ENCODE measurements at places on chromosomes 2 and 18.

DNA sequence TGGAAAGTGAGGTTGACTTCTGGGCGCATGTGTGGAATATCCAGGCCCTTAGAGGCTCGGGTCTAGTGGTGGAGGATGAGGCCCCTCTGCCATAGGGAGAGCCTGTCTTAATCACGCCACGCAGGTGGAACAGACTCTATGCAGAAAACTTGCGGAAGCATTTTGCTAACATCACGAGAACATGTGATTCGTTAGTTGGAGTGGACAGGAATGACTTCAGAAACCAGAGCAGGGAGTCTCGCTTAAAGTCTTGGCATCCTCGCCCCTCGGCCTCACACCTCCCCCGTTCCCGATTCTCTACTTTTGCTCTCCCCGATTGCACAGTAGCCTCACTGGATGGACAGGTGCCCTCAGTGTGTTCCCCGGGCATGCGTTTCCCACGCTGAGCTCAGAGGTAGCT lies 333.4 kb downstream of the GBX2 start:
- DNase-seq: no peak

GRCh38 chr2:137539336-137539735 lies 424.9 kb upstream of the HNMT start:
- no peak for DNase-seq

GRCh38 chr2:73089270-73090030 lies 17.9 kb upstream of the SFXN5 start:
- no peak for DNase-seq

DNA sequence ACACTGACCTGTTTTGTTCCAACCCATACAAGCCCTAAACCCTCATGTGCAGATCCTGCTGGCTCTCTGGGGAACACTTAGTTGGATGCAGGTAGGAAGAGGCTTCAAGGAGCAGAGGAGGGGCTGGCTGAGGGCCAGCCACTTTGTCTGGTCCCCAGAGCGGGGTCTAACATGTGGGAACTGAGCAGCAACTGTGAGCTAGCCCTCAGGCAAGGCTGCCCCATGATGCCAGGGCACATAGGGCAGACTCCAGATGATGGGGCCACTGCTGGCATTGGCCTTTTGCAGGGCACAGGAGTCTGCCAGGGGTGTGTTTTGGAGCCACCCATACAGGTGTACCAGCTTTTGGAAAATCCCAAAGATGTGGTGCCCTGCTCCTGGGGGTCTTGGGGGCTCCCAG lies 67.7 kb downstream of the HPCAL1 start:
- no peak for DNase-seq

DNA sequence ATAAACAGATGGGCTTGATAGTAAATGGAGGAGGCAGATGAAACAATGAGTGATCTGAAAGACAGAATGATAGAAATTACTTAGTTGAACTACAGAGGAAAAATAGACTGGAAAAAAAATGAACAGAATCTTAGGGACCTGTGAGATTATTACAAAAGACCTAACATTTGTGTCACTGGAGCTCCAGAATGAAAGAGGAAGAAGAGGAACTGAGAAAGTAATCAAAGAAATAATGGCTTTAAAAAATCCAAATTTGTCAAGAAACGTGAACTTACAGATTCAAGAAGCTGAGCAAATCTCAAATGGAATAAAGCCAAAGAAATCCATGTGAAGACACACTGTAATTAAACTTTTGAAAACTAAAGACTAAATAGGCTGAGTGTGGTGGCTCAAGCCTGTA lies 28.3 kb downstream of the EVA1A start:
- DNase-seq: no peak

- DNase-seq: peak; percentile 37
Observed at GRCh38 chr2:16635791-16636699, 29.6 kb downstream of the CYRIA start.

DNA sequence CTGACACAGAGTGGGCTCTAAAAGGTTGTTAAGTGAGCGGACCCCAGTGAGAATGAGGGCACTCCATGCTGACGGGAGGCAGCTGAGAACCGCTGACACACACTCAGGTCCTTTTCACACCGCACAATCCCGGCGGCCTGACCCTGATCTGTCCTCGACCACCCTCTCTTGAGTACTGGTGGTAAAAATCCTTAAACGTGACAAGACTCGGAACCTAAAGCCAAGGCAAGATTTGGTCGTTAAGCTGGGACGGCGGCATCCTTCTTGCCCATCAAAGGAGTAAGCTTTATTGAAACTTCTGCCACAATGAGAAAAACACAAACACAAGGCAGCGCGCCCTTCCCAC lies 569 bp downstream of the TMX3 start:
- DNase-seq: no peak

DNA sequence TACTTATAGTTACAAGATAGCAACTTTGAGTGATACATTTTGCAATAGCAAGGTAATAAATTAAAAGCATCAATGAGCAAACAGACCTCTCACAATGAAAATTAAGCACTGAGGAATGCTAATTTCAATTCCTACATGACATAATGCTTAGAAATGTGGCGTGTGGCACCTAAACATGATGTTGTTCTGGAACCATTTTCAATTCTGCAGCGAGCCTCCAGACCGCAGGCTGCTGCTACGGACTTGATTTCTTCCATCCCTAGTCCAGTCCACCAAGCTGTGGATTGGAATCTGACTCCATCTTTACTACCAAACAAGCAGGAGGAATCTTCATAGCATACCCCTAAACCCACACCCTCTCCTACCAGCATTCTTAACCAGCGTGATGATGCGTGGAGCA lies 58.7 kb upstream of the ZNF397 start:
- DNase-seq: no peak

DNA sequence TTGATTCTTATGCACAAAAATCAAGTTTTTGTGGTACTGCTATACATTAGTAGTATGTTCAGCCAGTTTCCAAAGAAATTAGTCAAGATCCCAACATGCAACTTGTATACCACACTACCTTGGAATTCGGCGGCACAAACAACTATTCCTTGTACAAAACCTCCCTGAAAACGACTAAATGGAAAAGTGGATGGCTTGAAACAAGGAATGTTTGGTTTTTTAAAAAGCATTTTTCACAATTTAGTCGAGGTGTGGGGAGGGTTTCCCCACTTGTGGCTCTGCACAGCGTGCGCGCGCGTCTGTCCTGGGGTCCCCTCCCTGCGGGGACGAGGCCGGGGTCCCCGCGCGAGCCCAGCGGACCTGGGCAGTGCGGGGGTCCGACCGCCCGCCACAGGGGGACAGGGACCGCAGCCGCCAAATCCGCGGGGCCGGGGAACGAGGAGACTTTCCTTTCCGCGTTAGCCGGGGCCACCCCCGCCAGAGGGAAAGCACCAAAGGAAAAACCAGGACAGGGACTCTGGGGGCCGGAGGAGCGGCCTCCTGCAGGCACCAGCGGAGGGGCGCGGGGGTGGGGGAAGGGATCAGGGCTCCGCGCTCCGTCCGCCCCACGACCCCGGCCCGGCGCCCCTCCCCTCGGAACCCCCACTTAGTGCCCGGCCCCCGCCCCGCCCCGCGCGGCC lies 534 bp upstream of the SOCS6 start:
- DNase-seq: peak; percentile 10

GRCh38 chr2:186691231-186691630 lies 2.6 kb upstream of the FAM171B start:
- no peak for DNase-seq

DNA sequence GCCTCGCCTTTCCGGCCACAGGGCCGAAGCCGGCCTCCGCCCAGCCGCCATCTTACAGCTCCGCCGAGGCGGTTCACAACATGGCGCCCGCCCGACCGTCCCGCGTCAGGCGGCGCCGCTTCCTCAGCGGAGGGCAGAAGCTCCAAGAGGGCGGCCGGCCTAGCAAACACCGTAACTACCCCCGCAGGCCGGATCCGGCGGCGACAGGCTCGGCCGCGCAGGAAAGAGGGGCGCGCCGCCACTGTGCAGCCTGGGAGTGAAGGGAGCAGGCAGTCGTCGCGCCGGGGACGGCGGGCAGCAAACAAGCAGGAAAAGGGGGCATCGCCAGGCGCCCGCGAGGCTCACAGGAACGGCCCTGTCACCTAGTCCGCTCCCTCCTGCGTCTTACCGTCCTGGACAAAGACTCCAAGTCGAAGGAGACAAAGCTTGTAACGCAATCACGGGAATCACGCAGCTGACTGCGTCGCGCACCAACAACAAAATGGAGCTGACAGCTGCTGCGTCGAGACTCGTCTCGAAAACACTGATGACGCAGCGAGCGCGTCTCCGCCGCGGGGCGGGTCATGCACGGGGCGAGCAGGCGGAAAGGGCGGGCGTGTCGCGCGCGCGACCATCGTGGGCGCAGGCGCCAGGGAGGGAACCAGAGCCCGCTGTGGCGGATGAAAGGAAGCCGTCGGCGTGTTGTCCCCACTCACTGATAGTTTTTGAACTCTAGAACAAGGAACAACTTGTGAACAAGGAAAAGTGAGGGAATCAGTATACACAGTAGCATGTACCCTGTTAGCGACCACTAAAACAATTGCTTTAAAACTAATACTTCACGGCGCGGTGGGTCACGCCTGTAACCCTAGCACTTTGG lies at the start of gene CLK1:
Gene CLK1, minus strand, starts transcription at position 483 of the 859 bp plus-strand sequence. CDS start 2,796 bp downstream, outside the sequence.
- peak; percentile 97 for DNase-seq

DNA sequence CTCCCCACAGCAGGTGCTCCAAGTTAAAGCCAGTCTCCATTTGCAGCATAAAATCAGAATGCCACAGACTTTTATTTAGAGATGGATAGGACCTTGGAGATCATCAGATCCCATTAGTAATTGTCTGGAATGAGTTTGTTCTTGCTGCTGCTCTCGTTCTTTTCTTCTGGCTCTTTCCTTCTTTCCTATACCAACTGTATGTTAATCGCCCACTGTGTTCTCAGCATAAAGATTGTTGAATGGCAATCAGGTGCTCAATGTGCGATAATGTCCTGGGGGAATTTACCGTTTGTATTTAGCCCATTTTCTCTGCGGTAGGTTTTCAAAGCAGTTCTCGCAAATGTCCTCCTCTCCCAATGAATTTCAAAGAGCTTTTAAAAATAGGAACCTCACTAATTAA lies 3.3 kb downstream of the GPR39 start:
- DNase-seq: no peak

All from B cell (primary cell).